ENCODE measurements at places on chromosomes 3 and 15.

DNA sequence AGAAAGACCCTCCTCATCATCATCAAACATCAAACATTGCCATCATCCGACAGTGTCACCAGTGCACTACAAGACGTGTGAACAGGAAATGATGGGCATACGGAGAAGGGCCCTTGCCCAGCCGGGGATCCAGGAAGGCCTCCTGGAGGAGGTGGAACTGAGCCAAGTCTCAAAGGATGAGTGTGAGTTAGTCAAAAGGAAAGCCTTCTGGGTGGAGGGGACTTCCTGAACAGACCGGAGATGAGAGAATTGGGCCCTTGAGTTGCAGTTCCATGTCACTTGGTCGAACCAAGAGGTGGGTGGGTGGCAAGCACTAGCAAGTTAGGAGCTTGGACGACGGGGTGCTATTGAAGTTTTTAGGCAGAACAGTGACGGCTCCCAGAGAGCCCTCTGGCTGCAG is 8.5 kb downstream of the SEMA4B start:
- DNase-seq, result no peak

DNA sequence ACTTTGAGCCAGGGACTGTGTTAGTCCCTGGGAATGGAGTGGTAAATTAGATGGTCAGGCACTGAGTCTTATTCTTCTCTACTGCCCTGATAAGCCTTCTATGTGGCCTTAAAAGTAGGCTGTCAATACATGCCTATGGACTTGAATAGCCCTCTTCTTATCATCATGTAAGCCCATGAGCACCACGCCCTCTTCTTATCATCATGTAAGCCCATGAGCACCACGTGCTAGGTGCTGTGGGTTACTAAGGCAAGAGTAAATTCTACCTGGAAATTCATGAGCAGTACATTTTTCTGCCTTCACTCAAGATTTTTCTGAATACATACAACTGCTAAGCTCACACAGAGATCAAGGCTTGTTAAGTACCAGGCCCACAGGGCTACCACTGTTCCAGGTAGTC is 68.5 kb downstream of the DHX30 start:
- DNase-seq, result no peak

DNA sequence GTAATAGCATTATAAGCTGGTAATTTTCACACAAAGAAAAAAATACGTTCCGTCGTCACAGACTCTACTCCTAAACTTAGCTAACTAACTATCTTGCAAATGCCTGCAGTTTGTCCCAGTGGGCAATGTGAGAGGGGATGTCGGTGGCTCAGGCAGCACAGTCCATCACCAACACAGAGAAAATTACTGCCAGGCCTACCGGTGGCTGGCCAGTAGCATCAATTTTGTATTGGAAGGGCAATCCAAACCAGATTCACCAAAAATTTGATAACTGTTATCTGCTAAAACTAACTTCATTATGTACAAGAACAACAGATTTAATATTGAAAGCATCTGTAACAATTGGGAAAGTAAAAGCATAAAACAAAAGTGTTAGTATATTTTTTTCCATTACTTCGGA is 37.4 kb upstream of the RASA2 start:
- DNase-seq, result no peak

DNA sequence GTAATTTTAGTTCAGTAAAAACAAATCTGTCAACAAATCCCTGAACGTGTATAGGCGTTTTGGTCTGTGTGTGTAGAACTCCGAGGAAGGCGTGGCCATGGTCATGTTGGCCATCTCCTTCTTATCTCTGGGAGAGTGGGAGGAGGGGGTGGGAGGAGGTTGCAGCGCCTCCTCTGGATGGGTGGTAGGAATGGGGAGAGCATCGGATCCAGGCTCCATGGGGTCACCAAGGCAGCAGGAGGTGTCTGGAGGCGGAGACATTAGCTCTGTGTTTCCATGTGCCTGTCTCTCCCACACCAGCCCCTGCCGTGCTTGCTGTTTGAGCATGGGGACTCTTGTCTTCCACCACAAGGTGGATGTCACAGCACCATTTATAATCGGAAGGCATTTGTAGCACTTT is 34.5 kb upstream of the TRPM1 start:
- DNase-seq, result no peak

DNA sequence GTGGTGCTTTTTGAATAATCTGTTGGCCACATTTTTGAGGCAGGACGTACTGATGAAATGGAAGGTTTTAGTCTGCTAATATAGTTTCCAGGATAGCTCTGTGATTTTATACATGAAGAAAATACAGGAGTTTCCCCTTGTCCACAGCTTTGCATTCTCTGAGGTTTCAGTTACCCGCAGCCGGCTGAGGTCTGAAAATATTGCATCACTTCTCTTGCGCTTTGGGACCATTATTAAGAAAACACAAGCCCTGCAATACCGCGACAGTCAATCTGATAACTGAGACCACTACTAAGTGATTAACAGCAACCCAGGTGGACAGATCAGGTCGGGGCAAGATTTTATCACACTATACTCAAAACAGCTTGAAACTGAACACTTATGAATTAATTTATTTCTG is 33.0 kb downstream of the BLM start:
- peak; percentile 69 for DNase-seq

- peak; percentile 68 for DNase-seq
Measured at GRCh38 chr3:128845778-128846485, 33.5 kb upstream of the ACAD9 start.

DNA sequence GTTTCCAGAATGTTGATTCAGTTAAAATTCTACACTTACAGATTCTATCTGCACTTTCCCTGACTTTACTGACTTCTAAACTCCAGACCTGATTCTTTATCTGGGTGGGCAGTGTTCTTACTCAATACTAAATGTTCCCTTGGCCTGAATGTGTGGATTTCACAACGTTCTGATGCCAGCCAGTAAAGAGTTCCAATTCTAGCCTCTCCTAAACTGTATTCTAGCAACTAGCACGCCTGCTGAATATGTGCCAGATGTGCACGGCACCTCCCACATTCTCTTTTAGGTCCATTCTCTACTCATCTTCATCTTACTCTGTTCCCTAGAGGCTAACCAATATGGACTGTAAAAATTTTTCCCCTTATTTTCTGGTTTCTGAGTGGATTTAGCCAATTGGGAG is 479.5 kb upstream of the AGTR1 start:
- no peak for DNase-seq

- DNase-seq, result no peak
Measured at GRCh38 chr3:126961191-126961790, 21.6 kb upstream of the PLXNA1 start.

DNA sequence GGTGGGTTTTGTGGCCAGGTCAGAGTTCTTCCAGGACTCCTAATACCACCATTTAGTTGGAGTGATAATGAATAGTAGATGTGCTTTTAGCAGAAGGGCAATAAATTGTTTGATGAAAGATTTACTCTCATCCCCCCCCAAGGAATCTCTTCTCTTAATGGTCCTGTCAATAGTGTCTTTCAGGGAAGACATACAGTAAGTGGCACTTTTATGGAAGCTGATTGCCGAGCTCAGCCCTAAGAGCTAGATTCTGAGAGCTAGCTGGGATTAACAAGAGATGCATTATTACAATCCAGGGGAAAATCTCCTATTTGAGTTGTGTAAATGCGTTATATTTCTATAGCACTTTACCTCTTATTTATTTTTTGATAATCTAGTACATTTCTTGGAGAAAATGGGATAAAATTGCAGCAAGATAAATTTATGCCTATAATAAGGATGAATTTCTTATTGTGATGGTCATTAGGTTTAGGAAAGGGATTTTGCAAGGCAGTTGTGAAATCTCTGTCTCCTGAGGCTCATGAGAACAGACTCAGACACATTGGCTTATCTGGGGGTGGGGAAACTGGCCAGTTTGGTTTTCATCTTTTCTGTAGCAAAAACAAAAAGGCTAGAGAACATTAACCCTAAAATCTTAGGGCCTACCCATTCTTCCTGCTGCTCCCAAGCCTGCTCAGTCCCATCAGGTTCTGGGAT is 41.6 kb upstream of the CLSTN2 start:
- DNase-seq, result no peak

DNA sequence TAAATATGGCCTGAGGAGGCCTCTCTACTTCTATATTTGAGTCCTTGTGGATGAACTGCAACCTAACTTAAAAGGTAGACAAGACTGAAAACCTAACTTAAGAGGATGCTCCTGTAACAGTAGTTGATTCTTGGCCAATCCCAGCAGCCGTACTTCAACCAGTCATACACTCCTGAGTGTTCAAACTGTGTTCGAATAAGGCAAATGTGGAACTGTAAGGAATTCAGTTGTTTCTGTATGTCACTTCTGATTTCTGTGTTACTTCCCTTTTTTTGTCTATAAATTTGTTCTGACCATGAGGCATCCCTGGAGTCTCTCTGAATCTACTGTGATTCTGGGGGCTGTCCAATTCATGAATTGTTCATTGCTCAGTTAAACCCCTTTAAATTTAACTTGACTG is 20.5 kb downstream of the GALK2 start:
- DNase-seq, result no peak

DNA sequence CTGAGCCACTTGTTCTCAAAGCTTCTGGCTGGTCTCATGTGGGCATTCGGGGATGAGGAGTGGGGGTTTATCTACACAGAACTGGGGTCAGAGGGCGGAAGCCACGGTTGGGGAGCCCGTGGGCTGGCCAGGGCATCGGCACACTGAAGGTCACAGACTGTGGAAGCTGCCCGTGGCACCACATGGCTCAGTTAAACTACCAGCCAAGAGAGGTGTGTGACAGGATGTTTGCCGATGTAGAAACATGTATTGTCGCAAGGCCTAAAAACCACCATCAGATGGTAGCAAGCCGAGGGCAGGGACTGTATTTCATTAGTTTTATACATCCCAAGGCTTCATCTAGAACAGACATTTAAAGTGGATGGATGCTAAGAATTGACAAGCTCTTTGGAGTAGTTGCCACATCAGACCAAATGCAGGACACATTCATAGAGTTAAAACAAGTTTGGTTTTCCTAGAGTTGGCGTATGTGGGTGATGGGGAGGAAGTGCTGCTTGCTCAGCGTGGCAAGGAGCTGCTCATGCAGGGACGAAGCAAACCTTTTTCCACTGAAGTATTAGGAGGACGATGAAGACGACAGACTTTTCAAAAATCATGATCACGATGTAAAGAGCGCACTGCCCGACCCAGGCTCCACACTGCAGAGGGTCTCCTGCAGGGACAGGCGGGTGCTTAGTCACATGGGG is 9.6 kb upstream of the MUSTN1 start:
- DNase-seq, result no peak

DNA sequence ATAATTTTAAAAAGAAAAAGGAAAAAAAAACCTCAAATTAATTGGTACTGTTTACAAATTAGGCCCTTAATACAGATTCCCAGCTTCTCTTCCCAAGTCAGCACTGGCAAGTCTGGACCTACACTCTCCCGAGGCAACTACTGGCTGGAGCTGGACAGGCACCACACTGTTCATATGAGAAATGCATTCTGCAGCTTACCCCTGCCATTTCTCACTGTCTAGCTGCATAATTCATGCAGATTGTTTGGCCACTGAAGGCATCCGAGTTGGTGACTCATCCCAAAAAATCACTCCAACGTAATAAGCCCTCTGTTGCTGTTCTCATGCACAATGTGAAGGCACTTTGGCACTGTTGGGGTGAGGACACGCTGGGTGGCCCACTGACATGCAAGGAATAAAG is 45.3 kb downstream of the ROPN1B start:
- no peak for DNase-seq

GRCh38 chr3:73536952-73537351 is 87.8 kb downstream of the PDZRN3 start:
- no peak for DNase-seq

GRCh38 chr15:88571852-88572259 is 25.4 kb upstream of the DET1 start:
- DNase-seq, result no peak

- DNase-seq, result no peak
Measured at GRCh38 chr3:14775563-14775962, 43.2 kb upstream of the FGD5 start.

- DNase-seq, result no peak
Measured at GRCh38 chr3:81462921-81463320, 298.5 kb downstream of the GBE1 start.

GRCh38 chr3:53089511-53089910 is 40.7 kb downstream of the RFT1 start:
- DNase-seq, result no peak

DNA sequence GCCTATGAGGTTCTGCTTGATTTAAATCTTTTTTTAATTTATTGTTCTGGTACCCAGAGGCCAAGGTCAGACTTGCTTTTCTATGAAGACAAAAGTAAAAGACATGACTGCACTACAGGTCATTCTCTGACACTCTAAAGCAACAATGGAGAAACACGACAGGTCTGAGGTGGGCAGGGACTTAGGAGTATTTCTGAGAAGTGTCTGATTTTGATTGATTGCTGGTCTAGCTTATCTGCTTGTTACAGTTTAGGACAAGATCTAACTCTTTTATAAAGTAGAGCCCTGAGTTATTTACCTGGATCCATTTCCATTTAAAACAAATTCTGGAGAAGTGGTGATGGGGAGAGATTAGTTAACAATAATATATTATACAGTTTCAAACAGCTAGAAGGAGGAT is 115.2 kb upstream of the STT3B start:
- no peak for DNase-seq

GRCh38 chr3:134080761-134081160 is 51.0 kb upstream of the SLCO2A1 start:
- no peak for DNase-seq

DNA sequence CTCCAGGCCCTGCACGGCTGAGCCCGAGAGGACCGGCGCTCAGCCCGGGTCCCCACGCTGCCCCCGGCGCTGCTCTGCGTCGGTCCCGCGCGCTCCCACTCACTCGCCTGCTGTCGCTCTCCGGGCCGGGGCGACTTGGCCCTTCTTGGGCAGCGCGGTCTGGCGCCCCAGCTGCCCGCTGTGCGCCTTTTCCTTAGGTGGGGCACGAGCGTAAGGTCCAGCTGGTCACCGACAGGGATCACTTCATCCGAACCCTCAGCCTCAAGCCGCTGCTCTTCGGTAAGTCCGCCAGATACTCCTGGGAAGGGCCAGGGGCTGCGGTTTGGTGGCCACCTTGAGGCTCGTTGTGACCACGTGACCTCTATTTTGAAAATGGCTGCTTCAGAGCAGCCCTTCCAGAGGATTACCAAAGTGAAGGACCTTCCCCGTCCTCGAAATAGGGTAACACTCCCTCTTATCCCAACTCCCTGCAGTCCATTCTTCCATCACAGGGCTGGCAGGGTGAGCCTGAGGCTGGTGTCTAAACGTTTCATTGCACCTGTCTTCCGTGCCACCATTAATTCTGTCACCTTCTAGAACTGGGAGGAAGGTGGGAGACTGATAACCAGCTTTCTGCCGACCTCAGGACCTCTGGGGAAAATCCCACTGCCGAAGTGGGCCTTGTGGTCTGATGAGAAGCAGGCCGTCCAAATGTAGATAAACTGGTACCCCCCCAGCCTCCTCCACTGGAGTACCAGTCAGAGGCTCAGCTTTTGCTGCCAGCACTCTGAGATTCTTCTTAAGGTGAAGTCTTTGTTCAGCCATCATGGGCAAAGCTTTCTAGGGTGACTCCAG is 812 bp downstream of the P4HTM start:
- peak; percentile 21 for DNase-seq

DNA sequence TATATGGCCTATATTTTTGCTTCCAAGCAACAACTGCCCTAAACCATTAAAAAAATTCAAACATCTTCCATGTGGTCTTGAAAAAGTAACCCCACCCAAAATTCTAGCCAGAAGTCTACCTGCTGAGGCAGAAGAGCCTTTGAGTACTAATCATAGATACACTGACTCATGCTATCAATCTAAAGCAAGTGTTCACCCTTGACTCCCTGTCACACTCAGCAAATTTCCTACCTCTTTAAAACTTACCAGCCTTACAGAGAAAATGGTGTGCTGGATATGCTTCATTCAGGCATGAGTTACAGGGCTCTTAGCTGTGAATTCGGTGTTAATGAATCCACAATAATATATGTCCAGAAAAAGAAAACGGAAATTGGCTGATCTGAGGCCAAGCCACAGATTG is 373.8 kb downstream of the MAGI1 start:
- DNase-seq, result no peak

GRCh38 chr3:103991-104390 is 92.6 kb upstream of the CHL1 start:
- no peak for DNase-seq

Measured in T-helper 1 cell (primary cell).